ENCODE measurements at places on chromosomes 7 and 10.

DNA sequence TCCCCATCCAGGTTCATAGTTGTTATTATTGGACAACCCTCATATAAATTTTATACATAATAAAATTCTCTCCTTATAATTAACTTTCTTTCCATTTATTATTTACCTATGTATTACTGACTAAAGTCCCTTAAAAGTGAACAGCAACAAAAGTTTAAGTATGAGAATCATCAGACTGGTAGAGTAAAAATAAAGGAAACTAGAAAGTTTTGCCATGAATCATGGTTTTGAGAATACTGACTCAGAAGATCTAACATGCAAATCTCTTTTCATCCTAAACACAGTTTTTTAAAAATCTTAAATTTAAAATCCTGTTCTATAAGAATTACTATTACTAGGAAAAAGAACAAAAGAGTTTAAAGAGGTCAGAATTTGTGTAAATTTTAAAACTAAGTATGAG is 32.1 kb downstream of the HERC4 start:
- DNase-seq, result no peak

DNA sequence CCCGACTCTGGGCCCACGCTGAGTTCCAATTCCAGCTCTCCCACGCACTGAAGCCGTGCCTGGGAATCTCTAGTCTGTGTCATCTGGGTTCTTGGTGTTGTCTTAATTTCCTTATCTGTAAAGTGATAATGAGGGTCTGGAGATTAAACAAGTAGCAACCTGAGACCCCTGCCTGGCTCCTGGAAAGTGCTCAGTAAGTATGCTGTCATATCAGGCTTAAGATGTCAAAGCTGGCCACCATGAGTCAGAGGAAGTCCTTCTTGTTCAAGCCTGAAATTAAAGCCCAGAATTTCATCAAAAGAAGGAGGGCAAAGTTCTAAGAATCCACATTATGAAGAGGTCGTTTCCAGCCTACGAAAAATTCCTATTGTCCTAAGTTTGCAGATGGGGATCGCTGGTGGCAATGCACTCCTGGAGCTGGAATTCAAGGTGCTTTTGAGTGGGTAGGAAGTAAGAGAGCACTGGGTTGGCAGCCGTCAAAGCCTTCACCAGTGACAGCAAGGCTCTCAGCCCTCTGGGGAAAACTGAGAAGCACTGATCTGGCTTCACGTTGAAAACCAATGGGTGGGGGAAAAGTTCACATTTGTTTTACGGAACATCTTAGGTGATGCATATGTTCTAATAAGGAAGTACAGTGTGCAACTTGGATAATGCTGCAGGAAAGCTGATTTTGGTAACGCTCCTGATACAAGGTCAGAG is 50.3 kb upstream of the NCAPG2 start:
- no peak for DNase-seq

- DNase-seq, result no peak
Observed at GRCh38 chr7:134651991-134652390, 5.3 kb downstream of the BPGM start.

GRCh38 chr7:79317728-79318127 is 135.7 kb downstream of the MAGI2 start:
- DNase-seq, result no peak

- no peak for DNase-seq
Observed at GRCh38 chr10:7315906-7316305, 94.9 kb downstream of the SFMBT2 start.

DNA sequence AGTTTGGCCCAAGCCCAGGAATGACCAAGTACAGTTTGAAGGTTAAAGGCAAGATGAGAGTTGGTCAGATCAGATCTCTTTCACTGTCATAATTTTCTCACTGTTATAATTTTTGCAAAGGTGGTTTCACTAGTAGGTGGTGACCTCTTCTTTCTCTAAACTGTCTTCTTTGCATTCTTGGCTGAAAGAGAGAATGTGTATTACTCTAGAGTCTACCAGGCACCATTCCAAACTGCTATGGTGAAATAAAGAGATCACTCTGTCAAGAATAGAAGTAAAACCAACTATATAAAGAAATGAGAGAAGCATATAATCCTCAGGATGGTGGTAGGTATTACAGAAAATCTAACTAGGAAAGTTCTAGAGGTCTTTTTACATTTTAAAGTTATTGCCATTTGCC is 72.7 kb downstream of the DYNC1I1 start:
- no peak for DNase-seq

GRCh38 chr7:125358551-125359167 is 429.0 kb upstream of the POT1 start:
- DNase-seq, result no peak

DNA sequence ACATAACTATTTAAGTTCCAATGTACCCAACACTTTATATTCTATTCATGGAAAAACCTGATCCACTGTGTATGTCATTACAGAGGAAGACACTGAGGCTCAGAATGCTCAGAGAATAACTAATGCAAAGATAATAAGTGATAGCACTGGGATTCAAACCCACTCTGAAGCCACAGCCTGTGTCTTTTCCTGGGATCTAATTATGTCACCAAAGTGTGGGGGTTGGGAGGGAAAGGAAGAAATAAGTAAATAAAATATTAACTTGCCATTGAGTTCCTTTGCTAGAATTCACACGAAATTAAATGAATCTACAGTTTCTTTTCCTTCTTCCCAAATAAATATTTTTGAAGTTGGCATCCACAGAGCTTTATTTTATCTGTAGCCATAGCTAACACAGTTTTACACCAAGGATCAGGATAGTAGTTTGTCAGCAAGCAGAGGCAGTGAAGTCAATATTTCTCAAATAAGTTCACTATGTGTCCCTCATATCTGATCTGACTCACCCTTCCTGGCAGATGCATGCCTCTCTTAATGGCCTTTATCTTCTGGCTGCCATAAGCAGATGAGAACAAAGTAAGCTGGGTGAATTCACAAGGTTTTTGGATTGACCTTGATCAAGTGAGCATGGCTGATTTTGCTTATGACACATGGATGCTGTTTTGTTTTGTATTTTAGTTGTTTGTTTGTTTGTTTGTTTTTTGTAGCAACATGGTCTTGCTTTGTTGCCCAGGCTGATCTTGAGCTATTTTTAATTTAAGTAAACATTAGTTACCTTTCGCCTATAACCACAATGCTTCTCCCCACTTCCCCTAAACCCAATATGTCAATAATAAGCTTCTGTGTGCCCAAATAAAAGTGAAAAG is 6.3 kb downstream of the RAPGEF5 start:
- DNase-seq, result no peak

DNA sequence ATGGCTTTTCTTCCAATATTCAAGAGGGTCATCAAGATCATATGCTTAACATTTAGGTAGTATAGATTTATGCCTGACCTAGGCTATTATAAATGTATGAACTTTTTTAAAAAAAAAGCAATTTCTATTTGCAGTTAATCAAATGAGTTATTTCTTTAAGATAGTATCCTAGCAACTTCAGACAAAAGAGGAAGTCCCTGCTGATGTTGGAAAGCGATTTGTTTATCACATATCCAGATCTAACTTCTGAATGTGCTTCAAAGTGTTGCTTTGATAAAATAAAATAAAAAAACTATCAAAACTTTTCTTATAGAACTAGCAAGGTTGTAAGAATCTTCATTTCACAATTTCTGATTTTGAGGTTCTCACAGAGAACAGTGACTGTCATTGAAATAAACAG is 401.9 kb upstream of the PHF14 start:
- peak; percentile 3 for DNase-seq

DNA sequence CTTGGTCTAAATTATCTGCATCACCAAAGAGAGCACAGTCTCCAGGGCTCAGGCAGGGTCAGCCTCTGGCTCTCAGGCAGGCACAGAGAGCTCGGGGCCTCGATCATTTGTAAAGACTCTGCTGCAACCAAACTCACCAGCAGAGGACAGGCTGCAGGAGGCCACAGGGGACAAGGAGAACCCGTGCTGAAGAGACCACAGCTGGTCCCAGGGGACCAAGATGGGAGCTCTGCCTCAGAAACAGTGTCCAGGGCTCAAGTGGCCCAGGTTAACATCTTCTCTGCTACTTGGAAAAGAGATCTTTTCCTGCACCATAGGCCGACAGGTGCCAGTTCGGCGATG is 543.2 kb downstream of the PTPRN2 start:
- DNase-seq, result no peak

DNA sequence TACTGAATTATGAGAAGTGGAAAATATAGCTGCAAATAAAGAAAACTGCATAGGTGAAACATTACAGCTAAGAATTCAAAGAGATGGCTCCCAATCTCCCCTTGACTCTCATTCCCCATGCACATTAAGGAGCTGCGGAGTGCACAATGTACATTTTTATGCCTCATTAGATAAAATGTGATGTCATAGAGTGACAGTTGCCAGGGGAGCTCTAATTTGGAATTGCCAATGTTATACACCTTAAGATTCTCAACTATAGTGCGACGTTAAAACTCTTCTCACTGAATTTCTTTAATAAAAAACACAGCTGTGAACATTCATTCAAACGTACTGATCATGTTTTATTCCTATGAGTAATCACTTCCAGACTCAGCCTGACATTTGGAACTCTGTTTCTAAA is 386.9 kb upstream of the CELF2 start:
- no peak for DNase-seq

DNA sequence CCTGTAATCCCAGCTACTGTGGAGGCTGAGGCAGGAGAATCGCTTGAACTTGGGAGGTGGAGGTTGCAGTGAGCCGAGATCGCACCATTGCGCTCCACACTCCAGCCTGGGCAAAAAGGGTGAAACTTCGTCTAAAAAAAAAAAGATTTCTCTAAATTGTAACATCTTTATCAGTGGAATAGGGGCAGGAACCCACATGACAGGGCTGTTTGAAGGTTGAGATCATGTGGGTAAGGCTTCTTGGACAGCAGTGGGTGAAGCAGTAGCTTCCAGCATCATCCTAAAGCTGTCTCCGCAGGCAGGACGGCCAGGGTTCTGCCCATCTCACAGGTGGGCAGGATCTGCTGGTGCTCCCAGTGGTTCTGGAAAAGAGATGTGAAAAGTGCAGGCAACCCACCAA is 37.9 kb upstream of the SEPHS1 start:
- DNase-seq, result no peak

DNA sequence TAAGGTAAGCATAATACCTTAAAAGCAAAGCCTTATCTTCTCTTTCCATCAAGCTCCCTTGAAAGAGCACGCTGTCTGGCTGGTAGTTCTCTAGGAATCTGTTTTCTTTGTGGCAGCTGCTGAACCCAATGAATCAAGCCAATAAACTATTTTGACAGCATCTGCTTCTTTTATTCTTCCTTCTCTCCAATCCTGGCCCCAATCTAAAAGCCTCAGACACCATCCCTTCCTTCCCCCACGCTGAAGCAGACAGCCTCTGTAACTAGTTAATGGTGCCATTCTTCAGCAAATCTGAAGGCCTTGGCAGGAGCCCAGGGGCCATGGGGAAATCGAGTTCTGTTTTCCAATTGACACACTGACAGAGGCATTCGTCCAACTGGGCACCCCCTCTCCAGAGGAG is 186.6 kb upstream of the LYZL1 start:
- DNase-seq, result no peak

- no peak for DNase-seq
Observed at GRCh38 chr10:125127986-125128385, 32.4 kb downstream of the CTBP2 start.

- DNase-seq, result no peak
Observed at GRCh38 chr7:82808633-82809032, 354.1 kb downstream of the PCLO start.

DNA sequence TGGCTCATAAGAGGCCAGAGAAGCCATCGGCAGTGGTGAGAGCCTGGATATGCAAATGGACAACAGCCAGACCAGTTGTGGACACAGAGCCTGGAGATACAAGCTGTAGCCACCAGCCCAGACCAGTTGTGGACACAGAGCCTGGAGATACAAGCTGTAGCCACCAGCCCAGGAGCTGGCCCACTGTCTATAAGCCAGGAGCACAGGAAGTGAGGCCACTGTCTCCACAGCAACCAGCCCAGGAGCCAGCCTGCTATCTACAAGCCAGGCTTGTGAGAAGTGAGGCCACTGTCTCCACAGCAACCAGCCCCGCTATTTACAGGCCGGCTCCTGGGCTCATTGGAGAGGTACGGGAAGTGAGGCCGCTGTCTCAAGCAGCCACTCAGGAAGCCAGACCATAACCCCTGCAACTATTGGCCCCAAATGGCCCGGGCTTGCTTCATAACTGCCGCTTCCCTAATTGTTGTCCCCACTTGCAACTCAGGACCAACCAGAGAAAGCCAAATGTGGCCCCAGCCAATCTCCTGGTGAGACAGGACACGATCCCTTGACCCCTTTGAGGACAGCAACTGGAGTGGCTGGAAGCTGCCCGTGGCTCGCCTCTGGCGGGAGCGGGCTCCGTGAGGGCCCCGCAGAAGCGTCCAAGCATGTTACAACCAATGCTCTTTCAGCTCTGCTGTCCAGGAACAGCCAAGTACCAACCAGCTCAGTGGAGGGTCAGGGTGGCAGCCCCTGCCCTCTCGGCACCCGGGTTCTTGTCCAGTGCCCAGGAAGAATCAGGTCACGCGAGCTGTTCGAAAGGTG is 44.1 kb upstream of the CNPY1 start:
- DNase-seq, result peak; percentile 100

DNA sequence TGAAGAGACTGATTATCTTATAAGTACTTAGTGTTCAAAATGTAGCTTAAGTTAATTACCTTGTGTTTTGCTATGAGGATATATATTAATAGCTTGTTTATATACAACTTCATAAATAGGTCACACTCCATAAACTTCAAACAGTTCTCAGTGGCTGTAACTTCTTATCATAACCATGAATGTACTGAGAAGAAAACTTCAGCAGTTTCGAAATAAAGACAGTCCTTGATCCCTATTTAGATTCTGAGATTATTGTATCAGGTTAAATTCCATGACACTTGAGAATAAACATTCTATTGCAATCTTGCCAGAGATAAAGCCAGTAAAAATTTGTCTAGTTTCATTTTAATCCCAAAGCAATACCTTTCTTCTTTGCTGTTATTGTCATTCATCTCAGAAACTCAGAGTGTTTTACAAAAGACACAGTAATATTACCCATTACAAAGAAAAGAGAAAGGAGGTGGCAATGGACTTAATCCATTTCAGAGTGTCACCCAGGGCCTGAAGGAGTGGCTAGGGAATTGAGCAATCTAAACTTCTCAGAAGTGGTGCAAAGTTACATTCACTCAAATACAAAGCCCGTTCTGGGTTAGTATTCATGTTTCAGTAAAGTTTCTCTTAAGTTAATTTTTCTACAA is 403.6 kb downstream of the SEMA3D start:
- DNase-seq, result peak; percentile 68

GRCh38 chr10:103983367-103983911 is 16.5 kb downstream of the SLK start:
- DNase-seq, result no peak

DNA sequence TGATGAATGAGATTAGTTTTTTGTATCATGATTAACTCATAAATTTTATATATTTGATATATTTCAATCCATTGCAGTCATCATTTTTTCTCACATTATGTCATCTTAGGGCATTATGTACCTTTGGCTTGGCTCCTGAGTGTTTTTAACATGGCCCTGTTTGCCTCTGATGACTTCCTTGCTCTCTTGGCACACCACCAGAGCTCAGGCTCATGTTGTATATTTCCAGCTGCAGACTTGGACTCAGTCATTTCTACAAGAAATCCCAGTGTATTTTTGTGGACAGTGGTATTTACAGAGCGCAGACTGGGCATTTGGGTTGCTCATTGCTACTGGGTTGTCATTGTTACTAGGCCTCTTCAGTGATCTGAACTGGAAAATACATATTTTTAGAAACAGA is 188.5 kb downstream of the ADRA2A start:
- no peak for DNase-seq
